ENCODE measurements at places on chromosomes 12 and 14.

DNA sequence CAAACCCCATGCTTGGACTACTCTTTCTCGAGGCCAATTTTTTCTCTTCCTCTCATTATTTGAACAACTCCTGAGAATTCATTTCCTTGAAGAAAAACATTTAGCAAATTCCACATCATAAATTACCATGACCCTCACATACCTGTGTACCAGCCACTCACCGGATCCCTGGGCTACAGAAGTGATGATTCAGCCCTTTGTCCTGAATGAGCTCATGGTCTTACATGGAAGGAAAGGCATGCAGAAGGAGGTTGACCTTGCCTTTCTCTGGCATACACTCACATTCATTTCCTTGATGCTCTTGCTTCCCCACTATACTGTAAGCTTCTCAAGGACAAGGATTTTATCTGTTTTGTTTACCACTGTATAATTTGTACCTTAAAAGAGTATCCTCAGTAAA lies 191.5 kb downstream of the SLC5A8 start:
- DNase-seq = no peak

- DNase-seq = no peak
These were observed 31.7 kb upstream of the INF2 start for GRCh38 chr14:104657563-104658324.

DNA sequence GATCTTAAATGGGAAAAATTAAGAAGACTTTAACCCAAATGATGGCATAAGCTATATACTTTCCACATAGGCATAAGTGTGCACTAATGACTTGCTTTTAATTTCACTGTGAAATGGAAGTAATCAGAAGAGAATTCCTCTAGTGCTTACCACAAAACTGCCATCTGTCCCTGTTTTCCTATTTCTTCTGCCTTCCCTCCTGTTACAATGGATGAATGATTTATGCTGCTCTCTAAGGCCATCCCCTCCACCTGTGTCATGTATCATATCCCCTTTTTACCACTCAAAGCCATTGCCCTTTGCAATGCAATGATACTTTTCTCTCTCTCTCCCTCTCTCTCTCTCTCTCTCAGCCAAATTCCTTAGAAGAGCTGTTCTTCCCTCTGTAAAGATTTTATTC lies 109.1 kb downstream of the C12orf50 start:
- no peak for DNase-seq

GRCh38 chr14:90396341-90397339 lies at the start of gene CALM1:
TSS of gene CALM1 (plus strand) at chr14:90397029. CDS start at chr14:90397231, 202 bp downstream.
- peak; percentile 89 for DNase-seq

- DNase-seq = no peak
These were observed 29.5 kb upstream of the RPLP0 start for GRCh38 chr12:120230326-120230973.

- DNase-seq = no peak
These were observed 64.2 kb downstream of the SPRING1 start for GRCh38 chr12:116673681-116674111.

DNA sequence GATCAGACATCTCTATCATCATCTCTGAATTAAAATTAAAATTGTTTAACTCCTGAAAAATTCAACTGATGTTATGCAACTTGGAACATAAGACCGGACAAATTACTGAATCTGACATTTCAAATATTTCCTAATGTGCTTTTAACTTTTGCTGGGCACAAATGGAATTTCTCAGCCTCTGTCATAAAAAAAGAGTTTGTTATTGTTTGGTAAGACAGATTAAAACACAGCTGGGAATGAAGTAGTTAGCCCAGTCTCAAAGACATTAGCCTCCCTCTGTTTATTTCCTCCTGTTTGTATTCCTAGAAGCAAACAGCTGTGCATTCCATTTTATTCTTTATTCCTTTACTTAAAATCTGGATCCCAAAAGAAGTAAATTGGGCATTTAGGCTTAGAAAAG lies 29.4 kb downstream of the PLEKHA5 start:
- DNase-seq = no peak

- no peak for DNase-seq
These were observed 2.4 kb upstream of the LYZ start for GRCh38 chr12:69345742-69346141.

DNA sequence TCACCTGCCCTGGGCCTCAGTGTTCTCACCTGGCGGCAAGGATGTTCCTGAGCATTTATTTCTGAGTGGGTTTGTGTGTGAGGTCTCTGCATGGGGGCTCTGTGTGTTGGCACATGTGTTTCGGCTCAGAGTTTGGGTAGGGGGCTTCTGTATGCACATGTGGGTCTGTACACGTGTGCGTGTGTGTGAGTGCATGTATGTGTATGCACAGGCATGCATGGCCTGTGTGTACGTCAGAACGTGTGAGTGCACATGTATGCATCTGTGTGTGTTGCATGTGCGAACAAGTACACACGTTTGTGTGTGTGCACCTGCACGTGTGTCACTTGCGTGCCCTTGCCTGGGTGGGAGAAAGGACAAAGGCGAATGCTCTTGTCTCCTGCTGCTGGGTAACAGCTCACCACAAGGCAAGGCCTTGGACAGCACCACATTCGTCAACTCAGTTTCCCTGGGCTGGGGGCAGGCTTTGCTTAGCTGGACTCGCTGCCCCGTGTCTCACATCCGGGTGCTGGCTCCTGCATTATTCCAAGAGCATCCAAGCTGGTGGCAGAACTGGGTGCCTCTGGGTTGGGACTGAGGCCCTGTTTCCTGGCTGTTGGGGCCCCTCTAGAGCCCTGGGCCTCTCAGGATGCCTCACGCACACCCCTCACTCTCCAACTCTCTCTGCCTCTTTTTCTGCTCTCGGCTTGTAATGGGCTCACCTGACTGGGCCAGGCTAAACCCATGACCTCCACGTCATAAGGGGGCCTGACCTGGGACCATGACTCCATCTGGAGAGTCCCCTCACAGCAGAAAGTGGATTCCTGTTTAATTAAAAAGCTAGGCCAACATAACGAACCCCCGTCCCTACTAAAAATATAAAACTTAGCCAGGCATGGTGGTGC lies 153.6 kb upstream of the C14orf180 start:
- DNase-seq = no peak

DNA sequence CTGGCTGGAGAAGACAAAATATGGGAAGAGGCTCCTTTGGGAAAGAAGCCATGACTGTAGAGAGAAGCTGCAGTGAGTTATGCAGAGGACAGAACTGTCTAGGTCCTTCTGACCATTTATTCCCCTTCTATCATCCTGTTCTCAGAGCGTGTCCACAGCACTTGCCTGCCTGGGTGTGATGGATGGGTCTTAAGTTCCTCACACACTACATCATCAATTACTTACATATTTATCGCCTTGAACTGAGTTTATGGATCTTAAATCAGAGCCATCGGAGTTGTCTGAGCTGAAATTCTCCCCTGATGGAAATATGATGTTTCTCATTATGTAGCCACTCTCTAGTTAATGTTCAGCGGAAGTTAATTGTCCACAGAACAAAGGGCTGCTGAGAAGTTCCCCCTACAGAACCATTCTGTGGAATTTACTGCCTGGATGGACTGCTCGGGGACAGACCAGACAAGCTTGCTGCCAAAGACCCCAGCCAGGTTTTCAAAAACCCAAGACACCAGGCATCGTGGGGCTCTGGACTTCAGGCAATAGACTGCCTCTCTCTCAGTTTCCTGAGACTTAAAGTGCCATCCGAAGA lies 232.5 kb upstream of the NOS1 start:
- DNase-seq = no peak

DNA sequence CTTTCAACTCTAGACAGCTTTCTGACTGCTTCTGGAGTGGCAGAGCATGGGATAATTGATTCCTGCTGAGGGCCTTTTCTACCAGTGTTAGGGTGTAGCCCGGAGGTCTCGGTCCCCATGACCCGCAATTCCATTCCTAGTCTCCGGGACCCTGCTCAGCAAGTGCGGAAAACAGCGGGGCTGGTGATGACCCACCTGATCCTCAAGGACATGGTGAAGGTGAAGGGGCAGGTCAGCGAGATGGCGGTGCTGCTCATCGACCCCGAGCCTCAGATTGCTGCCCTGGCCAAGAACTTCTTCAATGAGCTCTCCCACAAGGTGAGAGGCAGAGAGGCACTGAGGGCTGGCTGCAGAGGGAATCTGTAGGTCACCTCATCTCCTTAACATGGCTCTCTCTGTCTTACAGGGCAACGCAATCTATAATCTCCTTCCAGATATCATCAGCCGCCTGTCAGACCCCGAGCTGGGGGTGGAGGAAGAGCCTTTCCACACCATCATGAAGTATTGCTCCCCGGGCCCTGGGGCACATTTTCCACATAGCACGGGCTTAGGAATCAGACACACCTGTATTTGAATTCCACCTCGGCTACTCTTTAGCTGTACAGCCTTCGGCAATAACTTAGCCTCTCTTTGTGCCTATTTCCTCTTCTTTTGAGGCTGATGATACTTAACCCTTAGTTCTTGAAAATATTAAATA lies 5.6 kb upstream of the GAPDH start:
- no peak for DNase-seq

GRCh38 chr14:22152903-22153302 lies 436.1 kb downstream of the DAD1 start:
- no peak for DNase-seq

- DNase-seq = no peak
These were observed 7.4 kb upstream of the CYP46A1 start for GRCh38 chr14:99676657-99677056.

GRCh38 chr12:64400041-64400440 lies 4.2 kb upstream of the XPOT start:
- no peak for DNase-seq

DNA sequence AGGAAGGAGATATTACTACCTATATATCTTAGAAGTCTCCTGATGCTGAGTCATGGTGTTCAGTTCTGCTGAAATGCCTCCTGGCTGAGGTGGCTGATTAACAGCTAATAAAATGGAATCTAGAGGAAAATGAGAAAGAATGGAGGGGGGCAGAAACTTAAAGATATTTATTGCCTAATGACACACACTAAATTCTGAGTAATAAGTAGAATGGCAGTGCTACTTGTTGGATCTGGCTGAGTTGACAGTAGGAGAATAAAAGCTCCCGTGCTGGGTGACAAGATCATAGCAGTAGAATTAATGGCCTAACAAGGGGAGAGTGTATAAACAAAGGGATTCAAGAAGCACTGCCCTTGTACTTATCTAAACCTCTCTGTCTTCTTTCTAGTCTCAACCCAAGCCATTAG lies 137.5 kb downstream of the CNTN1 start:
- no peak for DNase-seq

GRCh38 chr12:131994589-131994988 lies 44.8 kb downstream of the EP400 start:
- no peak for DNase-seq

DNA sequence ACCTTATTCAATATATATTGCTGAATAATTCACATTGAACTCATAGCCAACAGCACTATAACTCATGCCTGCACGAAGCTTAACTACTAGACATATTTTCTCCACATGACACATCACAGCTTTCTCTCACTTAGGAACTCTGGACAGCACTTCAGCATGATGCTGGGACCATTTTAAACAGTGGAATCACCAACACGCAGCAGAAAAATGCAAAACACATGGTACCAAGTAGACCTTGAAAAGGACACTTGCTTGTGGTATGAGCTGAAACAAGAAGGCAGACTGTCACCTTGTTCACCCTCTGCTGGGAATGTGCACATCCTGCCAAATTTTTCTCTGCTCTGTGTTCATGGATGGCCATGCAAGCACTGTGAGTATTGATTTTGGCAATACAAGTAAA lies 34.8 kb upstream of the CD9 start:
- no peak for DNase-seq

- no peak for DNase-seq
These were observed 2.9 kb upstream of the RNASE8 start for GRCh38 chr14:21054768-21055145.

GRCh38 chr14:79278286-79278797 lies 933.0 kb downstream of the DIO2 start:
- DNase-seq = no peak
